ENCODE measurements at places on chromosomes 2 and 18.
A peak's percentile ranks its signal among the peaks of the same experiment; 100 is the strongest.

- peak; percentile 81 for DNase-seq
Measured at GRCh38 chr2:238449909-238450417, 23.2 kb downstream of the ASB1 start.

- DNase-seq: peak; percentile 12
Measured at GRCh38 chr2:241882091-241882625, 12.6 kb downstream of the RTP5 start.

GRCh38 chr18:54910161-54910919 lies 48.9 kb downstream of the CCDC68 start:
- no peak for DNase-seq

DNA sequence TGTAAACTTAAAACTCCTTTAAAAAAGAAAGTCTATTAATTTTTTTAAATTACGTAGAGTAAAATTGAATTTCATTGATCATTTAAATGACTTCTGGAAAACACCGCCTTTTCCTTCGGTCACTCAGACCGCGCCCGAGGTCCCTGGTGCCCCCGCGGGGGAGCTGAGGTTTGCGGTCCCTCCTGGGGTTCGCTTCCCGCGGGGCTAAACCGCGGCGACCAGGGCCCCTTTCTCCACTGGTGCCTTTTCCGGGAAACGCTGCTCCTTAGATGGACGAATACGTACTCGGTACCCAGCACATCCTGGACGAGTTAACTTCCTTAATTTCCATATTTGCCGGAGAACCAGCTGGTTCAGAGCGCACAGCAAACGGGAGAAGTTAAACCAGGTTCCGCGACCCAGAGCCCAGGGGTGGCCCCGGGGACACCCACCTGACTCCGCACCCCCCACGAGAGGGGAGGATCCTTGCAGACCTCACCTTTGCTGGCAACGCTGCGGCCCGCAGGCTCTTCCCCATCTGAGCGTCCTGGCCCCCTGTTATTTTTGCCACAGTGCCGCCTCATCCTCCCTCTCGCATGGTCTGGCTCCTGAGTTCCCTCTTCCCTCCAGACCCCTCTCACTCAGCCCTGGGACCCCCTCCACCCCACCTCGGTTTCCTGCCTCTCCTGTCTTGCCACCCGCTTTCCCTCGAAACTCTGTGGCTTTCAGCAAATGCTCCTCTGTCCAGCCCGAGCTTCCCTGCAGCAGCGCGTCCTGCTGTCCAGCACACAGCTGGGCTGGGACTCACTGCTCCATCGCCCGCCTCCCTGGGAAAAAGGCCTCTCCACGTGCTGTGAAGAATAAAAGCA lies 420.0 kb upstream of the MYT1L start:
- DNase-seq: no peak

- no peak for DNase-seq
Measured at GRCh38 chr2:51011254-51011653, 20.7 kb downstream of the NRXN1 start.

DNA sequence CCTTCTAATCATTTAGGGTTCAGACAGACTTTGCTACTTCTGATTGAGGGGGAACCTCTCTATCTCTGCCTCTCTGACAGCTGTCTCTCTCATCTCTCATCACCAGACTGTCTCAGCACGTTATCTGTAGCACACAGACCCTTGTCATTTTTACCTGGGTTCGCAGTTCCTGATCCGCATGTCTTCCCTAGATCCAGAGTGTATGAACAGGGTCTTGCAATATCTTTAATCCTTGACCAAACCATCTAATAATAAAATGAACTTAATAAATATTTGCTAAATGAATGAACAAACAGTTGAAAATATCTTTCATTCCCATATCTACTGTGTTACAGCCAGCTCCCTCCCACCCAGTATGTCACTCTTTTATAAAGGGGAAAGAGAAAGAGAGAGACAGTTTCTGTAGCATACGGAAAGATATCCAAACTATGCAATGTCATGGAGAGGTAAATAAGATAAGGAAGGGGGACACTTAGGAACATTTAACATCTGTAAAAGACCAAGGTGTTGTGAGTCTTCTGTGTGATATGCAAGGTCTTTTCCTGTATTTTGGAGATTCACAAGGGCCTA lies 507.6 kb downstream of the SUCLG1 start:
- no peak for DNase-seq
